ENCODE measurements at places on chromosomes 16 and 17. TPM values are rescaled to one million over a fixed set of nuclear protein-coding genes. Genes with fewer than 3 reads are reported as not detected.
A peak's percentile ranks its signal among the peaks of the same experiment; 100 is the strongest.

GRCh38 chr16:64098451-64098850 lies 1023.4 kb downstream of the CDH11 start:
- no peak overlapping the region for H3K27ac ChIP-seq
- H3K36me3 ChIP-seq, result no peaks in the 10 kb centered on the region
- H3K4me1 ChIP-seq, result no peaks in the 10 kb centered on the region

DNA sequence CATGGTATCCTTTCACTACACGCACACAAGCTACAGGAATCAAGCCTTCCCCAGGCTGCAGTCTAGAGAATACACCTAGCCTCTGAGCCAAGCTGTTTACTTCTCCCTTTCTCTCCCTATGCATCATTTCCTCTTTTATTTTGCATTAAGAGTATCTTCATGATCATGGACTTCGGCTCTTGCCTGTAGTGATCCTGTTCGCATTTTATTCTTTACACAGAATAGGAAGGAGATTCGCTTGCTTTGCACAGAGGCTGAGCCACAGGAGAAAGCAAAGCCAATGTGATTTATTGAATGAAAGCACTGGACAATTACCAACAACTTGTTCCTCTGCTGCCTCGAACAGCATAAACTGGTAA lies 172.7 kb downstream of the ANKFN1 start:
- H3K4me1 ChIP-seq, result no peaks in the 10 kb centered on the region
- no peak for DNase-seq
- H3K27ac ChIP-seq, result no peak overlapping the region
- H3K4me3 ChIP-seq, result no peak overlapping the region
- no peaks in the 10 kb centered on the region for H3K36me3 ChIP-seq

DNA sequence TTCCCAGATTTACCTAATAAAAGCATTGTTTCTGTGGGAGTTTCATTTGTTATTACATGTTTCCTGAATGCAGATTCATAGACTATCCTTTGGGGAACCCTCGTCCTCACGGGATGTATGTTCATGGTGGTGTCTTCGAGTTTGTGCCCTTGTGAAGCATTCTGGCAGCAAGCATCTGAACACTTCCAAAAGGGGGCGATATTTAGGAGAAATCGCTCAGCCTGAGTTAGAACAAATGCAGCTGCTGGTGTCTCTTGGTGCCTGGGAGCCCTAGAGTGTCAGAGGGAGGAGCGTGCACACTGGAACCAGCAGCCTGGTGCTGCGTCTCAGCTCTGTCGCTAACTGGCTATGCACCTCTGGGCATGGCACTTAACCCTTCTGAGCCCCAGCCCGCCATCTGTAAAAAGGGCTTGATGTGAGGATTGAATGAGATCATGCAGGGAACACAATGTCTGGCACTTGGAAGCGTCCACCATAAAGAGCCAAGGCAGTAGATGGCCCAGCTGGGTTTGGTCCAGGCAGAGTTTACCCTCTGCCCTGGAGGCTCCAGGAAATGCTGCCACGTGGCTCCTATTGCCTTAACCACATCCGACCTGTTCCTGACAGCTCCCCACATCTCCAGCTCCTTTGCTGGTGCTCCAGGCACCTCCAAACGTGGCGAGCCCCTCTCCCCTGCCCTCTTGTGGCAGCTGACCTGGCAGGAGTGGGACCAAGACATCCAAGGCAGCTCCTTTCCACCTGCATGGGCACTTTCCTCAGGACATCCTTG lies 25.0 kb upstream of the C16orf78 start:
- no peak for DNase-seq
- H3K36me3 ChIP-seq, result no peaks in the 10 kb centered on the region
- no peaks in the 10 kb centered on the region for H3K27me3 ChIP-seq
- H3K4me3 ChIP-seq, result no peak overlapping the region

GRCh38 chr16:97822-98221 lies 19.8 kb downstream of the MPG start:
- H3K4me3 ChIP-seq, result no peak overlapping the region
- no peak overlapping the region for H3K27ac ChIP-seq
- no peaks in the 10 kb centered on the region for H3K27me3 ChIP-seq
- no peak for DNase-seq
- peaks cover 19% of the 10 kb centered on the region for H3K36me3 ChIP-seq

- H3K27ac ChIP-seq, result no peak overlapping the region
- no peaks in the 10 kb centered on the region for H3K27me3 ChIP-seq
- H3K36me3 ChIP-seq, result no peaks in the 10 kb centered on the region
- DNase-seq, result no peak
Observed at GRCh38 chr16:10805334-10805733, 13.3 kb downstream of the TVP23A start.

DNA sequence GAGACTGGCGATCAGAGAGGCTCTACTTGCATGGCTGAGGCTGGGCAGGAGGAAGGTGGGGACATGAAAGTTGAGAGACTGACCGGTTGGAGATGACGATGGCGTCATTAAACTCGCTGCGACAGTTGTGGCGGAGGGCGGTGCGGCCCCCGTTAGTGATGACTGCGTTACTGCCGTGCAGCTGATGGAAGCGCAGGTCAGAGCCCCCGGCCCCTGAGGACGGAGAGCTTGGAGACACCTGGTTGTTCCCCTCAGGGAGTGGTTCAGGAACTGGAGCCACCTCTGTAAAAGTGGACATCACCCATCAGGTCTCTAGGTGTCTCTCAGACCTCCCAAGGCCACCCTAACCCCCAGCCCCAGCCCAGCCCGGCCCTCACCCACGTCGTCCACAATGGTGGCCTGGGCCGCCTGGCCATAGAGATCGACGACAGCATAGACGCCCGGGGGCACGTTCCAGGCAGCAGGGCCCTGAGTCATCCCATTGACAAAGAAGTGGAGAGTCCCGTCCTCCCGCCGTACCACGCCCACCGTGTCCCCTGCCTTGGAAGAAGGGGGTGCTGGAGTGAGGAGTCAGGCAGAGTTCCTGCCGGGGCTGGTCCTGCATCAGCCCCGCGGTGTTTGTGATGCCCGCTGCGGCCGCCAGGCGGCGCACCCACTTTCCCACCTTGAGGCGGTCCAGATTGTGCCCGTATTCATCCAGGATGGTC lies 5.3 kb downstream of the NEURL4 start:
- H3K27ac ChIP-seq, result no peak overlapping the region
- H3K36me3 ChIP-seq, result peaks cover 48% of the 10 kb centered on the region
- DNase-seq, result peak; percentile 71
- no peak overlapping the region for H3K4me3 ChIP-seq

DNA sequence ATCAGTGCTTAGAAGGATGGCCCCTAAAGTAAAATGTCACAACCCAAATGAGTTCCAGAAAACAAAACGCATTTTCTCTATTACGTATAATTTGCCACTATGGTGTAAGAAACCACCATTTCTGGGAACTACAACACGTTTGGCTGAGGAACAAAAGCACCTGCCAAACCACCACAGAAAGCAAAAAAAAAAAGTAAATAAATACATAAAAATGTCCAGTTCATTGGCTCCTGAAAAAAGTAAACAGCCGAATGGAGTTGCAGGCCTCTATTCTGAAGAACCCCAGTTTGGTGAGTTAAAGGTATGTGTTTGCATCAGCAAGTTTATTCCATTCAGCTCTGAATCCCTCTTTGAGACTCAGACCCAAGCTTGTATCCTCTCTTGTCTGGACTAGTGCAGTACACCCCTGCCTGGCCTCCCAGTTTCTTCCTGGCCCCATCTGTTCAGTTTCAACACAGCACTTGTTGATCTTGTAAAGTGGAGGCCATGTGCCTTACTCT lies 36.9 kb downstream of the ERN1 start:
- no peak overlapping the region for H3K27ac ChIP-seq
- H3K36me3 ChIP-seq, result peaks cover 13% of the 10 kb centered on the region
- no peak for DNase-seq
- H3K27me3 ChIP-seq, result no peaks in the 10 kb centered on the region

GRCh38 chr17:41768682-41769288 lies 17.7 kb downstream of the JUP start:
- no peaks in the 10 kb centered on the region for H3K36me3 ChIP-seq
- H3K27me3 ChIP-seq, result no peaks in the 10 kb centered on the region
- no peak for DNase-seq
- peaks cover 12% of the 10 kb centered on the region for H3K4me1 ChIP-seq
- no peak overlapping the region for H3K4me3 ChIP-seq

GRCh38 chr17:2124391-2124790 lies 69.5 kb downstream of the HIC1 start:
- no peaks in the 10 kb centered on the region for H3K27me3 ChIP-seq
- H3K4me1 ChIP-seq, result peaks cover 25% of the 10 kb centered on the region
- H3K36me3 ChIP-seq, result no peaks in the 10 kb centered on the region
- H3K4me3 ChIP-seq, result no peak overlapping the region
- H3K27ac ChIP-seq, result peak overlapping the region; percentile 75

DNA sequence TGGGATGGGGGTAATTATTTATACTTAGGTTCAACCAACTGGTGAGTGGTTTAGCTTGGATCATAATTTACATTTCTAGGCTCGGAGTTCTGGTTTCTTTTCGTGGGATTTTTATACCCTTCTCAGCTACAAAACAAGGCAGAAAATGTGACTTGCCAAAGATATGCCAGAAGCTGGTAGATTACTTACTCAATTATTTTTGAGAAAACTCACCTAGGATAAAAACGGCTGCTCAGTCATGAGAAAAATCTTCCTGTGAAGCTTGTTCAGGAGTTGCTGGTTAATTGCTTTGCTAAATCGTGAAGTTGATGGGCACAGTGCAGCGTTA lies 1.1 kb downstream of the NDEL1 start:
- H3K27ac ChIP-seq, result peak overlapping the region; percentile 100
- H3K27me3 ChIP-seq, result no peaks in the 10 kb centered on the region
- DNase-seq, result no peak
- no peaks in the 10 kb centered on the region for H3K36me3 ChIP-seq
- H3K4me1 ChIP-seq, result peaks cover 34% of the 10 kb centered on the region
- H3K4me3 ChIP-seq, result peak overlapping the region; percentile 71

GRCh38 chr16:24149102-24149501 lies 107.0 kb upstream of the CACNG3 start:
- H3K4me1 ChIP-seq, result peaks cover 23% of the 10 kb centered on the region
- DNase-seq, result no peak
- H3K27ac ChIP-seq, result no peak overlapping the region
- no peaks in the 10 kb centered on the region for H3K36me3 ChIP-seq
- no peak overlapping the region for H3K4me3 ChIP-seq

GRCh38 chr17:74543891-74544760 lies 1.8 kb downstream of the CD300C start:
- H3K27ac ChIP-seq, result no peak overlapping the region
- H3K4me3 ChIP-seq, result no peak overlapping the region
- DNase-seq, result no peak

GRCh38 chr16:30928390-30928789 lies 5.0 kb downstream of the FBXL19 start:
- H3K4me1 ChIP-seq, result peaks cover 25% of the 10 kb centered on the region
- no peak overlapping the region for H3K27ac ChIP-seq
- no peak overlapping the region for H3K4me3 ChIP-seq
- no peaks in the 10 kb centered on the region for H3K27me3 ChIP-seq

GRCh38 chr17:17062866-17063265 lies 20.6 kb downstream of the MPRIP start:
- H3K27me3 ChIP-seq, result no peaks in the 10 kb centered on the region
- H3K4me3 ChIP-seq, result no peak overlapping the region
- peak; percentile 64 for DNase-seq
- H3K36me3 ChIP-seq, result peaks cover 2% of the 10 kb centered on the region

DNA sequence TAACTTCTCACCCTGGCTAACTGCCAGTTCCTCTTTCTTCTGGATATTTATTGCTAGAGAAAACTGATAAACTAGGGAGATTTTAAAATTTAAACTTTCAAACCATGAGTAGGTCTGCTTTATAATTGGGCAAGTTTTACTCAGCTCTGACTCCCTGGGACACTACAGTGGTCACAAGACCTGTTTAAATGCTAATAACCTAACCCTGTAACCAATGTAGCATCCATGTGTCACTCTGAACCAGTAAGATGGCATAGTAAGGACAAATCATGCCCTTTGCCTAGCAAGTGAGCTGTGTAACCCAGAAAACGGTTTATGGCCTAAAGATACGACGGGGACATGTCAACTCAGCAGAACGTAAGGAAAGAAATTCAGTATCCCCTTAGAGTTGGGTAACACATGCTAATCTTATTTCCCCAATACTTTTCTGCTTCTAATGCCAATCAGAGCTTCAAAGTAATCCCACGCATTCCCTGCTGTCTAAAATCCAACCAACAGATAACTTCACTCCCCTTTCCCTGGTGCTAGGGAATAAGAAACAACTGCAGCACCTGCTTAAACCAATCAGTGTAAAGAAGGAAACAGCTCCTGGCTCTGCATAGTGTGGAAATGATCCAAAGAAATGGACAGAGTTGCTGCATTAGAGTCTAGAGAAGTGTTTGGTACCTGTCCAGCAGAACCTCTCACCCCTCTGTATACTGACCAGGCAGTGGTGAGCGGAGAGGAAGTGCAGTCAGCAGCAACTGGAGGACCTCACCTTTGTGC lies 85.7 kb downstream of the NCOR1 start:
- H3K36me3 ChIP-seq, result peaks cover 7% of the 10 kb centered on the region
- H3K27ac ChIP-seq, result no peak overlapping the region
- H3K27me3 ChIP-seq, result no peaks in the 10 kb centered on the region
- no peak overlapping the region for H3K4me3 ChIP-seq

DNA sequence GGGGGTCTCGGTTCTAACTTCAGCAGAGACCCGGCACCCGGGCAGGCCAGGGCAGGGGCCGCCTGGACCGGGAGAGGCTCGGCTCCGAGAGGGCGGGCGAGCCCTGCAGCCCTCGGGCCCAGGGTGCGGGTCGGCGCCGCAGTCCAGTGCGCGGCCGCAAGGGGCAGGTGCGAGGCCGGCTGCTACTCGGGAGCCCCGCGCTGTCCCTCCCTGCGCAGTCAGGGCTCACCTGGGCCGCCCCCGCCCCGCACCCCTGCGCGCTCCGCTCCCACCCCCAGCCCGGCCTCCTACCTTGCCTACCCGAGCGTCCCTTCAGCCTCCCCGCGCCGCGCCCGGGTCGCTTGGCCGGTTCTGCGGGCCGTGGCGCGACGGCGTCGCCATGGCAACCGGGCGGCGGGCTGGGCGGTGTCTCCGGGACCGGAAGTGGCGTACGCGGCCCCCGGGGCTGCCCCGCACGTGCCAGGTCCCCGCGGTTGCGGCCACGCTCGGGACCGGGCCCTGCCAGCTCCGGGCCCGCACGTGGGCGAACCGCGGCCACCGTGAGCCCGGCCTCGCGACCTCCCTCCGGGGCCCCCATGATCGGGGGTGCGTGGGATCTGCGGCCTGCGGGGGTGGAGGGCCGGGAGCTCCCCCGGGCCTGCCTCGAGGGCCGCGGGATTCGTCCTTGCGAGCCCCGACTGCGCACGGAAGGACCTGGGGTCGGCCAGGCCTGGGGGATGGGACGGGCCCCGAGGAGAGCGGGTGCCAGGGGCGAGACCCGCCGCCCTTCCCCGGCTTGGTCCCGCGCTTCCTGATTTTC lies at the start of gene CYB561:
Gene CYB561, minus strand, starts transcription at position 353 of the 799 bp plus-strand sequence. CDS start 8,759 bp downstream, outside the sequence.
- peak; percentile 89 for DNase-seq
- H3K27me3 ChIP-seq, result no peaks in the 10 kb centered on the region
- no peaks in the 10 kb centered on the region for H3K36me3 ChIP-seq

DNA sequence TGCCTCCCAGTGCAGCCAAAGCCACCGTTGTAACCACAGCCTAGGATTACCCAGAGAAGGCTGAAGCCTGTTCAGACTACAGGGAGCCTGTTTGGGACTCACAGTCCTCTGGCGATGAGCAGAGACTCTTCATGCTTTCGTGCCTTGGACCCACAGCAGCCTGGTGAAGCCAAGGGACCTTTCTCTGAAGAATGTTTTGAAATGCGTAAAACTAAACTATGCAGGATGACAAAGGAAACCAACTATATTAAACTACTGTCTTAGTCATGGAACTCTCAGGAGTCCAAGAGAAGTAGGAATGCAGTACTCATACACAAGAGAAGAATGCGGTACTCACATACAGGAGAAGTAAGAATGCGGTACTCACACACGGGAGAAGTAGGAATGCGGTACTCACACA lies 20.9 kb downstream of the ABR start:
- DNase-seq, result no peak
- H3K36me3 ChIP-seq, result no peaks in the 10 kb centered on the region
- H3K27ac ChIP-seq, result no peak overlapping the region
- H3K27me3 ChIP-seq, result no peaks in the 10 kb centered on the region

The C1QTNF1 gene
- total RNA-seq, result 23.9 TPM

The SYT17 gene
- 1.6 TPM for total RNA-seq

The COASY gene
- total RNA-seq, result 17.2 TPM

The AANAT gene
- total RNA-seq, result not detected

The VTN gene
- total RNA-seq, result 1.9 TPM

The ZNF624 gene
- total RNA-seq, result 4.4 TPM

All from sigmoid colon (tissue), 7 donors.